Naive thymus-derived CD4-positive, alpha-beta T cell (primary cell): ENCODE measurements at places on chromosomes 13 and 19.
A peak's percentile ranks its signal among the peaks of the same experiment; 100 is the strongest.

GRCh38 chr19:4016486-4016885, 8.9 kb downstream of the PIAS4 start:
- DNase-seq, result no peak

- DNase-seq, result peak; percentile 65
Observed at GRCh38 chr19:49558591-49558990, 21.8 kb downstream of the NOSIP start.

DNA sequence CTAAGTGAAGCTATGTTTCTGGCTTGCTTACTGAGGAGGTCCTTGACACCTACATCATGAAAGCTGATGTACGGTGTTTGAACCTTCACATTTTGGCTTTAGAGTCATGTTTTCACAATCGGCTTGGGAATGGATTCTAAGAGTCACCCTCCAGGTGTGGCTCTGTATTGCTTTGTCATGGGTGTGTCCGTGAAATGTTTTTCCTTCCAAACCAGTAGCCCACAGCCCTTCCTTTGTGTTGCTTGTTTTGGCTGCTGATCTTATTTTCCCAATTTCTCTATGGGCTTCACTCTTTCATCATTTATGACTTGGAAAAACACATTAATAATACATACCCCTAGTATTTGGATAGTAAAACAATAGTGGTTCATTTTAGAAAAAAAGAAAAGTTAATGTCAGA, 240.6 kb downstream of the GGACT start:
- DNase-seq, result no peak

DNA sequence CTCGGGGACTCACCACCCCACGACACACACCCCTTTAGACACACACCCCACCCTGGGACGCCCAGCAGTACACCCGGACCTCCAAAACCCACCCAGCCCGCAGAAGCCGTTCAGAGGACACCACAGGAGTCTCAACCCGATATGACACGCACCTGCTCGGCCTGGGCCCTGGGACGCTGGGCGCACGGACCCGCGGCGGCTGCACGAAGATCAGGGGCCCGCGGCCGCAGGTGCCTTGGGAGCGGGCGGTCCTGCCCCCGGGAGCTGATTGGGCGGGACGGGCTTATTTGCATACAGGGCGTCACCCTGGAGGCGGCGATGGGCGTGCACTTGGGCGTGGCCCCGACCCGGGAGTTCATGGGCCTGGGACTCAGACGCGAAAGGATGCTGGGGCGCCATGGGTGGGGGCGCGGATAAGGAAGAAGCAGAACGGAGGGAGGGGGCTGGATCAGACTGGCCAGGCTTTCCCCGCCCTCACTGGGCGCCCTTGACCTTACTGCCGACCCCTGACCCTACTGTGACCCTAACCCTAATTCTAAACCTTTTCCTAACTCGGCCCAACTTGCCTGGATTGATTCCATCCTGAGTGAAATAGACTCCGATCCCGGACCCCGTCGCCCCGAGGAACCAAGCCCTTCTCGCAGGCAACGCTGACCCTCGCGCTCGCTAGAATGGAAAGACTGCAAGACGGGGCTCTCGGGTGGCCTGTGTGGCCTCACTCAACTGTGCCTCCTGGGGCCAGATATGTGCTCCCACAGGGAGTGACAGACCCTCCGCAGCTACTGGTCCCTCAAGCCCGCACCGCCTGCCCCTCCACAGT, at the start of gene MEF2B:
Gene MEF2B, minus strand, starts transcription at position 211 of the 820 bp plus-strand sequence. CDS start 19,528 bp downstream, outside the sequence.
- DNase-seq, result peak; percentile 84

- no peak for DNase-seq
Observed at GRCh38 chr13:23021906-23022305, 158.9 kb upstream of the SGCG start.

DNA sequence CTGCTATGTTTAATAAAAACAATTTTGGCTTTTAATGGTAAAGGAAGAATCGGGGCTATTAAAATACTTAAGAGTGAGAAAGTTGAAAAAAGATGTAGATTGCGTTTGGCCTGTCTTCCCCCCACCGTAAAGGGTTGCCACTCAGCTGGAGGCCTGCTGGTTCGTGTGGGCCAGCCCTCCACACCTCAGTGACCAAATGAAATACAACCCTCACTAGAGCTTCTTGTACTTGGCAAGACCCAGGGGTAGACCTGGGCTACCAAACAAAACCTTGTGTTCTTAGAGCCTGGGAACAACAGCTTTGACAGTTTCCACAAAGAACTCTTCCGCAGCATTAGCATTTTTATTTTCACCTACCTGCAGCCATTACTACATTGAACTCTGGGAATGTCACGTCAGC, 152.8 kb upstream of the PABPC3 start:
- no peak for DNase-seq

- peak; percentile 71 for DNase-seq
Observed at GRCh38 chr19:49113762-49114629, at the start of gene LIN7B. Gene LIN7B (plus strand): TSS chr19:49114370. CDS start chr19:49114405, 35 bp downstream.

DNA sequence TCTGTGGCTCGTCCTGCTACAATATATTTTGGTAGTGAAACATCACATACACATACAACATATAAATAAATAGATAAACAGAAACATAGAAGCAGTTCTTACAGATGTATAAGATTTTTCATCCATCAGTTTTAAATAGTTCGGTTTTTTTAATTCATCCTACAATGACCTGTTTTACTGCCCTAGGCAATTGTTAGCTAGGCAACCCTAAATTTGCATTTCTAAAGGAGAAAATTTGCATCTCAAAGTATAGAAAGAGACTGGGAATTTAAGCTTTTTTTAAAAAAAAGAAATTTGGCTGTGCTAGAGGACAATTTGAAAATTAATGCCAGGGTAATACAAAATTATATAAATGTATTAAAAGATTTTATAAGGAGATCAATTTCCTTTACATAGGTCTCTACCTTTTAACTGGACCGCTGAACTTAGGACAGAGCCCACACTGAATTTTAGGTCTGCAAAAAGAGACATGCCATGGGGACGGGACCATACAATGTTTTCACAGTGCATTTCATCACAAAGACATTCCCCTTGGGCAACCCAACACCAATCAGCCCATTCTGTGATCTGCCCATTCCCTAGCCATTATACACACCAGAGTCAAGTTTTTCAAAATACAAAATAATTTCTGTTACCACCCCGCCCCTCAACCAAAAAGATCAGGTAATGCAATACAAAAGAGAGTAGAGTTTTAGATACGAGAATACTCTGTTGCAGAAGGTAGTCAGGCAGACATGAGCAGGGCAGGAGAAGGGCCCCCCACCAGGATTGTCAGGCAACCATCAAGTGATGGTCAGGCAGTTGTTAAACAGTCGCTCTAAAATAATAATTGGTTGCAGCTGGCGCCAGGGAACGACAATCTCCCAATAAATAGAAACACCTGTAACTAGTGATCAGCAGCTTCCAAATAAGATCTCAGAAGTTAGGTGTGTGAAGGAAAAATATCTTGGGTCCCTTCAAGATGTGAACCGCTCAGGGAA, 299.7 kb upstream of the SGCG start:
- no peak for DNase-seq

GRCh38 chr13:80334597-80335260, 6.2 kb downstream of the SPRY2 start:
- no peak for DNase-seq

DNA sequence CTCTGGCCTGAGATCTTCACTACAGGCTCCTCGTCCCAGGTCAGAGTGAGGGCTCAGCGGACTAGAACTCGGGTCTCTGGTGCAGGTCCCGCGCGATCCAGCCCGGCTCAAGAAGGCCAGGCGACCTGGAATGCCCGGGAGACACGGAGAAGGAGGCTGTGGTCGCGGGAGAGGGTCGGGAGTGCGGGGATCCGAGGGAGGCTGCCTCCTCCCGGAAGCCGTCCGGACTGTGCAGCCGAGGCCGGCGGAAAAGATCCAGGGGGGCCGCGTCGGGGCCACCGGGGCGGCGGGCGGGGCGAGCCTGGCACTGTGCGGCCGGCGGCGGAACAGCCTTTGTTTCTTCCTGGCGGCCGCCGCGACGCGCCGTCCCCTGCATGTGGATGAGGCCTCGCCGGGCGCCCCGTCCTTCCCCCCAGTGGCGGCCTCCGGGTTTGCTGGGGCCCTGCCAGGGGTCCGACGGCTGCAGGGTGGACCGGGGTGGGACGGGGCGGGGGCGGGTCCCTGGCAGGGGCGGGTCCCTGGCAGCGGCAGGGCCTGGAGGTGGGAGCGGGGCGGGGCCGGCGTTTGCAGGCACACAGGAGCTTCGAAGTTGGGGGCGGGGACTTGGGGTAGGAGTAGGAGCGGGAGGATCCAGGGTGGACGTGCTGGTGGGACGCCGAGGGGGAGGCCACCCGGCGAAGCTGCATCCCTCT, 1.0 kb upstream of the SLC7A10 start:
- no peak for DNase-seq

GRCh38 chr13:99178636-99179035, 22.0 kb upstream of the UBAC2 start:
- peak; percentile 16 for DNase-seq

- DNase-seq, result no peak
Observed at GRCh38 chr19:55644842-55645511, 1.5 kb downstream of the ZNF581 start.

DNA sequence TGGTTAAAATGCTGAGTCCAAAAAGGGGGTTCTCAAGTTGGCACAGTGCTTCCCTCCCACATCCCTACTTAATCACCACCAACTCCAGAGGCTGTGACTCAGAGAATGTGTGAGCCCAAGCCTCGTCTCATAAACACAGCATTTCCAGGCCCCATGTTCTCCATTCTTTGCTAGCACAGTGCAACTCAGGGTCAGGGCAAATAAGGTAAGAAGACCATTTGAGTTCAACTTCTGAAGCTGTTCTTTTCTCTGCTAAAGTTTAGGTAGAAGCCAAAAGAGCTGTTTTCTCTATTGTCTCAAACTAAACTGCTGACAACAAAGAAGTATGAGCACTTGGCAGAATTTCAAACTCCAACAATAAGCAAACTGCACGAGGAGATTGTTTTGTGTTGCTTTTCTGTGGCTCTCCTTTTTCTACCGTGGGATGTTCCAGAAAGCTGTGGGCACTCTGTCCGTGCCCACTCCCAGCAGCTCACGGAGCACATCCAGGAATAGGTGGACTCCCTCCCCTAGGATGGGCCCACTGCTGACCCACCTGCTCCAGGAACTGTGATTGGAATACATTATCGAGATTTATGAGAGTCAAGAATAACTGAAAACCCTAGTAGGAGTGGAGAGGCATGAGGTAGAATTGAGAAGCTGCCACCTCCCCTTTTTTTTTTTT, 494.3 kb downstream of the COG6 start:
- DNase-seq, result no peak

DNA sequence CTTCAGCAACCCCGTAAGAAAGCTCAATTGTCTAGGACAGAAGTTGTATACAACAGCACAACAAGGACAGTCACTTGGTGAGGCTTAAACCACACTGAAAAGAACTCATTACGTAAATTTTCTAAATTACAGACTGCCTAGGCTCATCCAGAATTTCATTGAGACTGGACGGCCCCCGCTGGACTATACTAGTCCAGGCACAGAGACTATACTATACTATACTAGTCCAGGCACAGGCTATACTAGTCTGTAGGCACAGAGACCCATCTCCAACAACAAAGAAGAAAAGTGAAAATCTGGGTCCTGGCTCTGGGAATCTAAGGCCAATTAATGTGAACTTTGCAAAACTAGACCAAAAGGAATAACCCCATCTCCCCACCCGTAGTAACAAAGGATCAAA, 700 bp downstream of the ZNF816 start:
- no peak for DNase-seq

- DNase-seq, result no peak
Observed at GRCh38 chr13:31094331-31095015, 67.2 kb downstream of the HSPH1 start.

GRCh38 chr13:61670384-61671161, 254.9 kb upstream of the PCDH20 start:
- DNase-seq, result no peak

- no peak for DNase-seq
Observed at GRCh38 chr13:21568854-21569253, 35.1 kb downstream of the MICU2 start.

GRCh38 chr13:51333826-51334225, 5.7 kb upstream of the SERPINE3 start:
- no peak for DNase-seq

DNA sequence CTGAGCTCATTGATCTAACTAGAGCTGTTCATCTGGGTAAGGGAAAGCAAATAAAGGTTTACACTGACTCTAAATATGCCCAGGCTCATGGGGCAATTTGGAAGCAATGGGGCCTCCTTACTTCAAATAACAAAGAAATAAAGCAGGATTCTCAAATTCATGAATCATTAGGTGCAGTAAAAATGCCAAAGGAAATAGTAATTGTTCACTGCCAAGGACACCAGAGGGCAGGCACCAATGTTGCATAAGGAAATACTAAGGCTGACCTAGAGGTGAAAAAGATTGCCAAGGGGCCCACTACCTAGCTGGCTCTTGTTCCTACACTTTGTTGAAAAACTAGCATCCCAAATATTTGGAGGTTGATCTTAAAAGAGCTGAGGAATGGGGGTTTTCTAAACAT, 1686.7 kb upstream of the MIR17HG start:
- no peak for DNase-seq

GRCh38 chr19:5128251-5128935, 159.5 kb downstream of the KDM4B start:
- DNase-seq, result no peak

DNA sequence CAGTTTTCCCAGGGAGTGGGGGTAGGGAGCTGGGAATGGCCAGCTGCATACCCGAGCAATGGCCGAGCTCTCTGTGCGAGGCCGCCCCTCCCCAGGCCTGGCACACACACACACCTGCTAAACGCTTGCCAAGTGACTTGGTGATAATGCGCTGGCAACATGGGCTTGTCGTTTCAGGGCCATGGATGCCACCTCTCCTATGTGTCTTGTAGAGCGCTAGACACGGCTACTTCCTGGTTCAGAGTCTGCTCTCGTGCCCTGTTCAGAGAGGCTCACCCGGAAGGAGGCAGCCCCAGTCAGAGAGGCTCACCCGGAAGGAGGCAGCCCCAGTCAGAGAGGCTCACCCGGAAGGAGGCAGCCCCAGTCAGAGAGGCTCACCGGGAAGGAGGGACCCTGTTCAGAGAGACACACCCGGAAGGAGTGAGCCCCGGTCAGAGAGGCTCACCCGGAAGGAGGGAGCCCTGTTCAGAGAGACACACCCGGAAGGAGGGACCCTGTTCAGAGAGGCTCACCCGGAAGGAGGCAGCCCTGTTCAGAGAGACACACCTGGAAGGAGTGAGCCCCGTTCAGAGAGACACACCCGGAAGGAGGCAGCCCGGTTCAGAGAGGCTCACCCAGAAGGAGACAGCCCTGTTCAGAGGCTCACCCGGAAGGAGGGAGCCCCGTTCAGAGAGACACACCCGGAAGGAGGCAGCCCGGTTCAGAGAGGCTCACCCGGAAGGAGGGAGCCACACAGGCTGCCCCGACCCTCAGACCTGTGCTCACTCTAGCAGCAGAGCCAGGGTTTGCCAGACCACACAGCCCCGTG, 4.2 kb downstream of the ADPRHL1 start:
- DNase-seq, result no peak

GRCh38 chr13:35826626-35827254, 304.4 kb downstream of the DCLK1 start:
- DNase-seq, result no peak

GRCh38 chr13:35460061-35460460, 16.4 kb downstream of the MAB21L1 start:
- DNase-seq, result no peak

DNA sequence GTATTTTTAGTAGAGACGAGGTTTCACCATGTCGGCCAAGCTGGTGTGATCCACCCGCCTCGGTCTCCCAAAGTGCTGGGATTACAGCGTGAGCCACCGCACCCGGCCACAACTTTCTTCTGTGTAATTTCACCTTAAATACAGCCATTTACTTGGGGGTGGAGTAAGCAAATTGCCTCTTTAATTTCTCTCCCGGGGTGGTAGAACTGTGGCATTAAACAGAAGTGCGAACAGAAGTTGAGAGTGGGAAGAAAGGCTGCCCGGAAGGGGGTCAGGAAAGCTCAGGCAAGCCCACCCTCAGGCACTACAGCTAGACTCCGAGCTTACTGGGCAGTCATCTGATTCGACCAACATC, 475 bp upstream of the DNAJC15 start:
- DNase-seq, result no peak
